ENCODE measurements at places on chromosomes 2 and 18.

GRCh38 chr2:127293386-127293747 is 577 bp downstream of the ERCC3 start:
- no peak for DNase-seq

DNA sequence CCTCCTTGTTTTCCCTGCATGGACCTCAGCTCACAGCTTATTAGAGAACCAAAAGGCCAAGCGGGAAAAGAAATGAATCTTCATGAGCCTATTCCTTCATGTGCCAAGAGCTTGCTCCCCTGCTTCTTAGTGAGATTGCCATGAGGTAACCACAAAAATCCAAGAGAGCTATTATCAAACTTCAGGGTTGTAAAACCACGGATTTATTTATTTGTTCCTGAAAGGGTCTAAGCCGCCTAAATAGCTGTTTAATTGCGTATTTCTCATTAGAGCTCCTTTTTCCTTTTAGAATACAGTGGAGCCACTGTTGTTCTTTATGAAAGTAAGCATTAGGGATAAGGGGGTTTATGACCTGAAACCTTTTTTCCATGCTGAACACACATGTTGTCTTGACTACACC is 58.0 kb downstream of the SRD5A2 start:
- no peak for DNase-seq

DNA sequence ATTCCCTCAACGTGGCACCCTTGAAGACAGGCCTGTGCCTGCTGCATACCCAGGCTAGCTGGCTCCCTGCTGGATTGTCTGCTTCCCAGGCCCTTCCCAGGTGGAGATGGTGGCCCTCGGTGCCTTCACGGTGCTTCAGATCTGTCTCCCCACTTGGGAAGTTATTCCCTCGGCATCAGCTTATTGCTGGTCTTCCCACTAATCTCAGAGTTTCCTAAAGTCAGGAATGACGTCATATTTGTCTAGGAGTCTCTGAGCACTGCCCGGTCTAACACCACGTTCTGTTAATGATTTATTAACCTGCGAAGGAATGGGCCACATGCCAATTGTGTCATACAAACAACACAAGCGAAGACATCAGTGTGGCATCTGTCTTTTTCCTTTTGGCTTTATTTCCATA is 269.8 kb upstream of the ID2 start:
- no peak for DNase-seq

DNA sequence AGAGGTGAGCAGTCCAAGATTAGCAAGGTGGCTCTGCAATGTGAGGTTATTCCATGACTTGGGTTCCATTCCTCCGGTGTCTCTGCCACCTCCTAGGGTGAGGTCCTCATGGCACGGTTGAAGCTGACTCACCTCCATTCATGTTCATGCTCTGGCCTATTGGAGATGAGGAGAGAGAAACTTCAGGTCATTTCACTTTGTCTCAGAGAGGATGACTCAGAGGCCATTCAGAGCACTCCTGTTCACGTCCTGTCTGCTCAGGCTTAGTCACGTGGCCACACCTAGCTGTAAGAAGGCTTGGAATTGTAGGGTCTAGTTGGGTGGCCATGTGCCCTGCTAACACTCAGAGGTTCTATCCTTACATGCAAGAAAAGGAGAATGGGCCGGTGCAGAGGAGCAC is 67.5 kb upstream of the MBOAT2 start:
- no peak for DNase-seq

- DNase-seq, result no peak
These were observed 8.0 kb upstream of the KDM3A start for GRCh38 chr2:86433137-86433536.

GRCh38 chr2:31335921-31336585 is 78.5 kb downstream of the XDH start:
- no peak for DNase-seq

DNA sequence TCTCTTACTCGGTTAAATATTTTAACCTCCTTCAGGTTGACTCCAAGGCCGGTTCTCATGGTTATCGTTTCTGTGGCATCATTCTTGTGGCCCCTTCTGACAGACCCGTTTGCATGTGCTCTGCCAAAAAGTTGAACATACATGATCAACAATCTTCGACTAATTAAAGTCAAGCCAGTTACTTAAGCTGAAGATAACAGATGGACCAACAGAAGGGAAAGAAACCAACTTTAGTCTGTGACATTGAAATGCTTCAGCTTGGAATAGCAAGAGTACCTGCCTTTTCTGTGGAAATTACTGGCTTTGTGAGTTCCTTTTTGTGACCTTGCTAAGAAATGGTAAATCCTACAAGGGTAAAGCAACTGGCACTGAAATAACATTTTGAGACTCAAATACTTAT is 1429.1 kb downstream of the LRP1B start:
- no peak for DNase-seq

- no peak for DNase-seq
These were observed 53.7 kb upstream of the AQP4 start for GRCh38 chr18:26919201-26919600.

DNA sequence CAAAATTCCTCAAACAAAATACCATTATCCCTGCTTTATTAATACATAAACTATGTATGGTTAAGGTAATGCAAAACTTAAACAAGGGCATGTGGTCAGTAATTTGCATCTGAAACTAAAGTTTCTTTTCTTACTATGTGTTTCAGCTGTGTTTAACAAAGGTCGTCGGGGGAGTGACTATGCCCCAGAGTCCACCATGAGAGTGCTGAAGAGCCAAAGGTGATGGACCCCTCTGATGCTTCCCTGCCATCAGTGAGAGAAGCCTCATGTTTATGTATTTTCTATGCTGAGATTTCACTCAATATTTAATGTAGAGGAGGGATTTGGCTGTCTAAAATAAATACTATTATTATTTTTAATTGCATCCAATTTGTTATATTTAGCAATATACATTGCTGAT is 707.2 kb upstream of the REG3G start:
- DNase-seq, result no peak

- DNase-seq, result no peak
These were observed 593.1 kb downstream of the TMX3 start for GRCh38 chr18:68121826-68122225.

- DNase-seq, result peak; percentile 41
These were observed 50.7 kb upstream of the HNRNPA3 start for GRCh38 chr2:177161741-177162460.

GRCh38 chr2:9017411-9017810 is 13.9 kb upstream of the MBOAT2 start:
- DNase-seq, result no peak

DNA sequence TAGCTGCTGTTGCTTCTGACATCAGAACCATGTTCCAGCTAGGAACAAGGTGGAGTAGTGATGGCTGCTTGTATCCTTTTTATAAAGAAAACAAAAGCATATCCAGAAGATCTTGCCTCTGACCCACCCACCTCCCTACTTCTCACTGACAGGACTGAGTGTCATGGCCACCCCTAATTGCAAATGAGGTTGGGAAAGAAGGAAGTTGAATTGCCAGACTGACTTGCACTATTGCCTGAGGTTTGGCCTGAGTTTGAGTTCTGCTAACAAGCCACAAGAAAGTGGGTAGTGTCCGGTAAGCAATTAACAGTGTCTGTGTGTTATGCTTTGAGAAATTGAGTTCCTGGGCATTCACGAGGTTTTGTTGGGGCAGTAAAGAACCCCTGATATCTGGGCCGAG is 22.8 kb downstream of the SGPP2 start:
- DNase-seq, result no peak

DNA sequence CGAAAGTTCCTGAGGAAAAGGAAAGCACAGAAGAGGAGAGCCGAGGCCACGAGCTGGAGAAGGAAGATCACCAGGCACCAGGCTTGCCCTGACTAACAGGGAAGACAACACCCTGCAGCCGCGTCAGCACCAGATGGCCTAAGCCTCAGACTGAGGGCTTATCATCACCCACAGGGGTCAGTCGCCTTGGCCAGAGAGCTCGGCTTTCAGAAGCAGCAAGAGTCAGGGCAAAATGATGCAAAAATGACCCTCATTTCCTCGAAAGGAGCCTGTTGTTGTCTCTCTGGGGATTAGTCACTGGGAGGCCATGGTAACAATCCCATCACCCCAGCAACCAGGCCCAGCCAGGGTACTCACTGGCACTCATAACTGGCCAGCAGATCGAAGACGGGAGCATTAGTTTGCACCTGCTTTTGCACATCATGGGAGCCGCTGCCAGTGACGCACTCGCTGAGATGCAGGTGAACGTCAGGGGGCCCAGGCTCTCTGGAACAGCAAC is 42.7 kb upstream of the ZFP36L2 start:
- DNase-seq, result no peak

- no peak for DNase-seq
These were observed 241.6 kb upstream of the NT5C1B start for GRCh38 chr2:18830962-18831361.

Measured in midbrain (tissue), 1 donor.